ENCODE measurements at places on chromosomes 6 and 20.

GRCh38 chr20:52379723-52380336, 188.3 kb upstream of the ZFP64 start:
- DNase-seq = peak; percentile 49

DNA sequence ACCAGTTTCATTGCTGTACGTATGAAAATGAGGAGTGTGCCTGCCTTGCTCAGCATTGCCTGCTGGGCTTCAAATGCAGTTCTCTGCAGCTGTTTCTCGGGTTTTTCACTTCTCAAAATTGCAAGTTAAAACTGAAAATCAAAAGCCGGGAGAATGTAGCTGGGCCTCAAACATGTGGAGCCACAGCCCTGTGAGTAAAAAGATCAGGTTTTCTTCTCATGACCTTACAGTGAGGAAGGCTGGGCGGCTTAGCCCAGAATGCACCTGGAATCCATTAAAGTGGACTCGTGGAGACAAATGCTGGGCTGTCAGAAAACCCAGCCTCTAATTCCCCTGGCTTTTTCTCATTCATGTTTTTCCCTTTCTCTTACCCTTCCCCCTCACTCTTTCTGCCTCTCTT, 34.4 kb downstream of the DSE start:
- DNase-seq = peak; percentile 77

DNA sequence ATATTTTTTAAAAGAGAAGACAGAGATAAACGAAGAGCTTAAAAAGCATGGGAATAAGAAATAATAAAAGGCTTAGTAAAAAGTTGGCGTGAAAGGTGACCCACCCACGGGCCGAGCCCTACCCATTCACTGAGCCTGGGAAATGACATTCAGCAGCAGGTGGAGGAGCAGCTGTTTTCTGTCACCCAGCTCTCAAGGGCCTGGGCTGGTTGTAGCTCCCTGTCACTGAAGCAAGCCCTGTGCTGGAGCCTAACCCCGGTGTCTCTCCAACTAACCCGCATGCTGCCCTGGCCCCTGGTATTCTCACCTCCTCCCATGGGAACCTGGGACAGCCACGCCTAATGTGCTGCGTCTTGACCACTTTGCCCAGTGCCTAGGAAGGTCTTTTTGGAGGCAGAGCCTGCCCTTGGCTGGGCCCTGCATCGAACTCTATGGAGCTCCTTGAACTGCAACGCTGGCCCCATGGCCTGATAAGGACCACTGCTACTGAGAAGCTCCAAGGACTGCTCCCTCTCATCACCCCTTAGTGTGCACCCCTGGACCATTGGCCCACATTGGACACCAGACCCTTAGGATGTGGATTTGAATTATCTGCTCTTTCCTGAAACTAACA, 68.8 kb upstream of the IYD start:
- DNase-seq = peak; percentile 78

- no peak for DNase-seq
Measured at GRCh38 chr20:23119456-23120216, 33.5 kb upstream of the CD93 start.

GRCh38 chr6:67679566-67680296, 955.4 kb upstream of the ADGRB3 start:
- no peak for DNase-seq

DNA sequence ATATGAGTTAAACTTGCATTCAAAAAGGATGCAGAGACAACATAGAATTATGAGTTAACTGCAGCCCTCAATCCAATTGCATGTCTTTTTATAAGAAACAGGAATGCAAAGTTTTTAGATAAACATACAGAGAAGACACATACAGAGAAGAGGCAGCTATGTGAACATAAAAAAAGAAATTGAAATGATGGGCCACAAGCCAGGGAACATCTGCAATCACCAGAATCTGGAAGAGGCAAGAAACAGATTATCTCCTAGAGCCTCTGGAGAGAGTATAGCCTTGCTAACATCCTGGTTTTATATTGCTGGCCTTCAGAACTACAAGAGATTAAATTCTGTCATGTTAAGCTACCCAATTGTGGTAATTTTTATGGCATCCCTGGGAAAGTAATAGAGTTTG, 257.2 kb upstream of the EYS start:
- no peak for DNase-seq

- no peak for DNase-seq
Measured at GRCh38 chr20:9262653-9263194, 193.8 kb downstream of the PLCB4 start.

GRCh38 chr20:24444526-24445190, 24.8 kb upstream of the SYNDIG1 start:
- no peak for DNase-seq

- no peak for DNase-seq
Measured at GRCh38 chr20:47568019-47568418, 66.3 kb downstream of the NCOA3 start.

- peak; percentile 77 for DNase-seq
Measured at GRCh38 chr6:43263314-43264178, 20.3 kb downstream of the TTBK1 start.

DNA sequence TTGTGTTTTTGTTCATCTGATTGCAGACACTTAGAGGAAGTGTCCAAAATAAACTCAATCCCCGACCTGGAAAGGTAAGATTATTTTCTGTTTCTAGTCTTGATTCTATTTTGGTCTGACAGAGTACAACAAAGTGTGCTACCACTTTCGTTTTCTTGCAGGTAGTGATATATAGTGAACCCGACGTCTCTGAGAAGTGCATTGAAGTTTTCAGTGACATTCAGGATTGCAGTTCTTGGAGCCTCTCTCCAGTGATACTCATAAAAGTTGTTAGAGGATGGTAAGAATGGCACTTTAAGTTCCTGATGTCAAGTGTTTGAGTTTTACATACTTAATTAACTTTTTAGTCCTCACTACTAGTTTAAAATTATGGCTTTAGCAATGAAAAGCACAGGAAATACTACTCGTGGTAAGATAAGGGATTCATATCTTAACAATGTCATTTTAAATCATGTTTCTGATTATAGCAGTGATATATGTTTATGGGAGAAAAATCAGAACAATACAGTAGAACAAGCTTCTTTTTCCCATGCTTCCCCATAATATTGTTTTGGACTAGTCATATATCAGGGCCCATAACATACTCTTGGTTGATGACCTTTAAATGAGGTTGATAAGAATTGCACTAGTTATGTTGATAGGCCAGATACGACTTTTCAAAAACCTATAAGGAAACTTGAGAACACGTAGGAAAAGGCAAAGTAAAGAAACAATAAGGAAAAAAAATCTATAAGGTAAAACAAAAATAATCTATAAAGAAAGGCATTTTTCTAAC, 104.0 kb downstream of the RTN4IP1 start:
- no peak for DNase-seq

GRCh38 chr20:4073852-4074741, 58.7 kb upstream of the RNF24 start:
- DNase-seq = no peak

GRCh38 chr6:125220712-125221111, 67.1 kb downstream of the TPD52L1 start:
- no peak for DNase-seq

- DNase-seq = no peak
Measured at GRCh38 chr6:96522465-96523009, 931 bp downstream of the UFL1 start.

- DNase-seq = no peak
Measured at GRCh38 chr20:62691487-62691886, 17.1 kb upstream of the NTSR1 start.

DNA sequence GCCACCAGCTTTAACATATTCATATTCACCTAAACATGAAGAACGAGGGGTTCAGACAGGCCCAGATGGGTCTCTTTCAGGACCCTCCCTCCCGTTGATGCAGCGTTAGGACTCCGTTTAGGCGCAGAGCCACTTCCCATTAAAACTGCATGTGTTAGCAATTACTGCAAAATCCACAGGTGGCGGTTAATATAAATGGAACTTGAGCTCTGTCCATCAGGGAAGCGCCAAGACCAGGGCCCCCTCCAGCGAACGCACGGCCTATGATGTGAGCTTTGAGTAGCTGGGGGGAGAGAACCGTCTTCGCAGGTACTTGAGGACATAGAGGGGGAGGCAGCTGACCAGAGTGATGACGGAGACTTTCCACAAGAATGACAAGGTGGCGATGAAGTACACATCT, 58.4 kb upstream of the NFATC2 start:
- DNase-seq = no peak

DNA sequence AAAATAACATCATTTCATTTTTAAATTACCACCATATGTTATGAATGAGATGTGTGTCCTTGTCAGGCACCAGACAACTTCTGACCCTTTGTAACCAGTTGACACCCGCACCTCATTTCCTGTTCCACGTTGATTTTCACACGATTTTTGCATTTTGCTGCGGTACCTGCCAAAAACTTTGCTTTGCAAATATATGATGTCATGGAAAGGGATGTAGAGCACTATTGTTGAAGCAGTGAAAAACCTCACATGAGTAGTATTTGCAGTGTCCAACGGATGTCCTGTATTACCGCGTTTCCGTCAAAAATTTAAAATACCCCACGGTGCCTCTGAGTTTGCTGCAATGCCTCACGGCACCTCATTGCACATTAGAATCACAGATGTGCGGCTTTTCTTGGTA, 115.6 kb downstream of the MTHFD1L start:
- DNase-seq = peak; percentile 67

GRCh38 chr6:73803562-73804241, 107.7 kb downstream of the CD109 start:
- DNase-seq = peak; percentile 53

DNA sequence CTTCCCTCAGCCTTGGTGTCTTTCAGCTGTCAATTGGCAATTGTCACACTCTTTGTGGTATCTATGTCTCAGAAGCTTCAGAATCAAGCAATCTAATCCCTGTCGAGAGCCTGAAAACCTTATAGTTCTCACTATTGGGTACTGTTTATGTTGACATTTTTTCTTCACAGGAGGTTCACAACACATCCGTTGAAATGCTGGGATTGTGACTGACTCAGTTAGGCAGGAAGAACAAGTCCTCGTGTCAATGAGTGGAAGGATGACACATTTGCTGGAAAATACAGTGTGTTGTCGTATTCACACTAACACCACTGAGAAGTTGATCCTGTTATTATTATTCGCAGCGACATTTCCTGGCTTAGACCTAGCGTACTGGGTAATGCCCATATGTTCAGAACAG, 163.9 kb upstream of the CITED2 start:
- no peak for DNase-seq

- DNase-seq = no peak
Measured at GRCh38 chr6:37967651-37968050, 148.1 kb downstream of the ZFAND3 start.

DNA sequence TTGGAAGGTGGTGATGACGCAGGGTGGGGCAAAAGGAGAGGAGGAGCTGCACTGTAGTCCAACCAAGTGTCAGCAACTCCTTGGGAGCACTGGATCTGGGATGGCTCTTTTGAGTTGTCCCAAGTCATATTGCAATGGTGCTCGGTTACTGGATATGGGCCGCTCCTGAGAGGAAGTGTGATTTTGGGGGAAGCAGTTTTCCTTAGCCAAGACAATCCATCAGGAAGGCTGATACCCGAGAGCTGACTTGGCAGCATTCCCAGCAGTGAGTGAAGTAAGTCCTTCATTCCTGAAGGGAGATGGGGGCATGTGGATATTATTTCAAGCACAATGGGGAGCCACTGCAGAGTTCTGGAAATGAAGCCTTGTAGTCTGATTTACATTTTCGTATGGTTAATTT, 354.1 kb downstream of the RFPL4B start:
- peak; percentile 68 for DNase-seq

- DNase-seq = no peak
Measured at GRCh38 chr6:27260836-27261375, 13.4 kb downstream of the PRSS16 start.

DNA sequence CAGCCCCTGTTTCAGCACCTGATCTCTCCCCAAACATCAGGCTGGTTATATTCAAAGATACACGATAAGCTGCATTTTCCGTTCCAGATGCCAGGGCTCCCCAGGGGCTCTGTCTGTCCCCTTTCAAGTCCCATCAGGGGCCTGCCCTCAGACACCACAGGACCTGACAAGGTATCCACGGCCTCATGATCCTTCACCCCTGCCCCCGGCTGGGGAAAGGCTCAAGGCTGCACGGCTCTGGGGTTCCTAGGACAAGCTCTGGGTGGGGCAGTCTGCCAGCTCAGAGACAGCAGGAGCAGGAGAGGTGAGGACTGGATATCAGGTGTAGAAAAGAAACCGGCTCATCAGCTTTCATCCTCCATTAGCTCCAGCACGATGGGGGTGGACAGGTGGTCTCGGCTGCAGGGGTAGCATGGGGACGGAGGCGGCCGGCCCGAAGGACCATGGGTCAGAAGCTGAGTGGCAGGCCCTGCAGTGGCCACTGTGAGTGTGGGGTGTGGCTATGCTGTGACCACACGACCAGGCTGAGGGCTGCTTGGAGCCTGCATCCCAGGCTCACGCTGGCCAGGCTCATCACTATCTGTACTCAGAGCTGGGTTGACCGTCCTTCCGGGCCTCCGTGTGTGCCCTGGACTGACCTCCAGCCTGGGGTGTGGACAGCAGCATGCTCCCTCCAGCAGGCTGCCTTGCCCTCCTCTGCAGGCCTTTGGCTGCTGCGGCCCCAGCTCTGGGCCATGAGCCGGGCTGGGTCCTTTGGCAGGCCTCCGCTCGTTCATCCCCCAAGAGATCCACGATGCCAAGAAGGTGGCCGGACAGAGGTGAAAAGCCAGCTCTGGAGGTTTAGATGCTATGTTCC, 386.2 kb downstream of the THBS2 start:
- DNase-seq = no peak

DNA sequence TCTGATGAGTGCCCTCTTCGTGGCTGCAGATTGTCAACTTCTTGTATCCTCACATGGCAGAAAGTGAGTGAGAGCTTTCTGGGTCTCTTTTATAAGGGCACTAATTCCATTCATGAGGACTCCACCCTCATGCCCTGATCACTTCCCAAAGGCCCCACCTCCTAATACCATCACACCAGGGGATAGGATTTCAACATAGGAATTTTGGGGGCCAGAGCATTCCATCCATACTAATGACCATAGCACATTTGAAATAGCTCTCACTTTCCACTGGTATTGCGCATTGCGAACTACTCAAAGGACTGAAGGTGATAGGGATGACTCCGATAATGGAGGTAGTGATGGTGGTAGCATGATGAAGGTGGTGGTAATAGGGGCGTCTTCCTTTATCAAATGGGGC, 324.3 kb downstream of the PRL start:
- no peak for DNase-seq

- no peak for DNase-seq
Measured at GRCh38 chr6:88545991-88546390, 379.8 kb upstream of the CNR1 start.

- DNase-seq = no peak
Measured at GRCh38 chr20:51495291-51495690, 47.2 kb downstream of the NFATC2 start.
